ENCODE measurements at places on chromosomes 12 and 14.
A peak's percentile ranks its signal among the peaks of the same experiment; 100 is the strongest.

DNA sequence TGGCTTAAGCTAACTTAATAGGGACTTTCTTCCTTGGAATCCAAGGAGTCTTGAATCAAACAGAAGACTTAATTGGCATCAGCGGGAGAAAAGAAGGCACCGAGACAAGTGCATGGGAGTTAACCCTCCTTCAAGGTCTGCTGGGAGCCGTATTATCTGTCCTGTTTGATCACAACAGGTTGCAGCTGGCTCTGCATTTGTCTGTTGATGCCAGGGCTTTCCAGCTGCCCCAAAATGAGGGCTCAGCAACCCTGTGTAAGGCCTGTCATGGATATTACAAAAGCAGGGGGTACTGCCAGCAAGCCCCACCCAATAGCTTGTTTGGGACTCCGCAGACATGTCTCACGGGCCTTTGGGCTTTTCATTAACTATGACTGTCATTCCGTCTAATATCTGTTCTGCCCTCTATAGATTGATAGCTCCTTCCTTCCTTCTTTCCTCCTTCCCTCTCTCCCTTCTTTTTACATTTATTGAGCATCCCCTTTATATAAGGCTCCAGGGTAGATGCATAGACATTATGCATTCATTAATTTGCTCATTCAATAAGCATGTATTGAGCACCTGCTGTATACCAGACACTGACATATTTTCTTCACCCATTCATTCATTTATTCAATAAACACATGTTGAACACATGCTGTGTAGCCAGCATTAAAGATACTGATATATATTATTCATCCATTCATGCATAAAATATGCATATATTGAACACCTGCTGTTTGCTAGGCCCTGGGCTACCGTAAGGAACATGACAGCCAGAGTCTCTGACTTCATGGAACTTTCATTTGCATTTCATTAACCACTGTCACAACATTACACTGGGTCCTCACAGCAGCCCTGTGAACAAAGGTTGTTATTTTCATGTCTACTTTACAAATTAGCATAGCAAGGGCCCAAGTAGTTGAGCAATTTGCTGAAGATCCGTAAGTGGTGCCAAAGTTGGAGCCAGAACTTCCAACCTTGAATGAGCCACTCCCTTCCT is 56.2 kb downstream of the SVOP start:
- DNase-seq = peak; percentile 22

DNA sequence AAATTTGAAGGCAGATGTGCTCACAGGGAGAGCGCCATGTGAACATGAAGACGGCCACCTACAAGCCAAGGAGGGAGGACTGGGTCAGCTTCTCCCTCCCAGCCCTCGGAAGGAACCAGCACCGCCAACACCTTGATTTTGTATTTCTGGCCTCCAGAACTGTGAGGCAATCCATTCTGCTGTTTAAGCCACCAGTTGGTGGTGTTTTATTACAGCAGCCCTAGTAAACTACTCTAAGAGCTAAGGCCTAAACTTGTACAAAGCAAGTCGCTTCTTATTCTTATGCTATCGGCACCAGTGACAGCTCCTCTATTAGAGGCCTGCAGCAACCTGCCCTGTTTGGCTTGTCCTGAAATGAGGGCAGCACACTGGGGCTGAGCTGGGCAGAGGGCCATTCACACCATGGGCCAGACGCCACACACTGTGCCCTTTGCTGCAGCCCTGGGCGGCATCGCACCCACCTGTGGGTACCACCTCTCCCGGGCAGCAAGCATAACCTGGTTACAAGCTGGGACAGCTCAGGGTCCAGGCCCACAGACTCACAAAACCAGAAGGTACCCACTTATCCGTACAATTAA is 62.7 kb downstream of the NOS1 start:
- no peak for DNase-seq

GRCh38 chr14:87705439-87705896 is 287.5 kb downstream of the GALC start:
- no peak for DNase-seq

DNA sequence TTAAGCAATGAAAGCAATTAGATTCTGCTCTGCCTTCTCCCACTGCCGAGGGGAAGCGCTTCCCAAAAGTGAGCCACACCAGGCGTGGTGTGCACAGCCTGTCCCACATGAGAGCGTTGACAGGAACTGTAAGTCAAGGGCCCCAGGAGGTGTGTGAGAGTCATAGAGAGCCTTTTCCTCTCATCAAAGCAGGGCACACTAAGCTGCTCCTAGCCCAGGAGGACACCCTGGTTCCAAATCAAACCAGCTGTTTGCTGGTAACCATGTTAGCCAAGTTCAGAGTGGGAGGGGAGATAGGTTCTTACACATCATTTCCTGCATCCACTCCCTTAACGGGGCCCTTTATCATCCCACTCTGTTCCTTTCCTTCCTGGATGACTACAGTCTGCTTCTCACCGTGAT is 98.3 kb downstream of the SPTSSA start:
- no peak for DNase-seq

GRCh38 chr14:71400871-71401321 is 493.6 kb downstream of the PCNX1 start:
- no peak for DNase-seq

DNA sequence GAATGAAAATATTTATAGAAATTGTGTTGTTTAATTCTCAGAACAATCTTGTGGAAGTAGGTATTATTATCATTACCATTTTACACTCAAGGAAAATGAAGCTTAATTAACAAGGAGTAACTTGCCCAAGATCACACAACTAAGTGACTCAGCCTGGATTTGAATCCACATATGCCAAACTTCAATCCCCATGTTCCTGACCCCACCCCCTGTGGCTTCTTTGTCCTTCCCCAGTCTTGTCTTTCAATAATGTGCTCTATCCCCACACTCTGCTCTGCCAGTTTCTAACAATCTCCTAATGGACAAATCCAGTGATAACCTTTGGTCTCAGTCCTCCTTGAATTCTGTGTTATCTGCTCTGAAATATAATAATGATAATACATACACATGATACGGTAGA is 355.2 kb downstream of the BMP4 start:
- DNase-seq = peak; percentile 25

All from neural progenitor cell (in vitro differentiated cells).